ENCODE measurements at places on chromosomes 16 and 17.

- DNase-seq, result no peak
Measured at GRCh38 chr16:3349175-3349574, 6.5 kb upstream of the OR2C1 start.

DNA sequence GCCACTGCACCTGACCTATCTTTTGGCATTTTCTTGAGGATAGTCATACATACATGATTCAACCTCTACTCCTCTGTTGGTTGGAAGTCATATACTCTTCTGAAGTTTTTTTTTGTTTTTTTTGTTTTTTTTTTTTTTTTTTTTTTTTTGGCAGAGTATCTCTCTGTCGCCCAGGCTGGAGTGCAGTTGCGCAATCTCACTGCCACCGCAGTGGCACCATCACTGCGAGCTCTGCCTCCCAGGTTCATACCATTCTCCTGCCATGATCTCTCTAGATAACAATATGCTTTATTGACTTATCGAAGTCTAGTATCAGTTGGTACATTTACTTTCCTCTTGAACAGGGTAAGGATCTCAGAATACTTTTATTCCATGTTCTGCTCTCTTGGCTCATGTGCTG is 224.2 kb upstream of the WSCD1 start:
- no peak for DNase-seq

- no peak for DNase-seq
Measured at GRCh38 chr16:46828292-46828691, 2.7 kb downstream of the C16orf87 start.

GRCh38 chr17:78137392-78138203 is 7.0 kb downstream of the TMC8 start:
- DNase-seq, result no peak

GRCh38 chr17:73541111-73541510 is 103.1 kb downstream of the SDK2 start:
- DNase-seq, result no peak

GRCh38 chr16:31696968-31697743 is 169.5 kb downstream of the AHSP start:
- DNase-seq, result peak; percentile 44

GRCh38 chr16:69131167-69131838 is 1.1 kb downstream of the CHTF8 start:
- peak; percentile 49 for DNase-seq

GRCh38 chr17:6163612-6164333 is 93.6 kb downstream of the WSCD1 start:
- DNase-seq, result peak; percentile 46

- peak; percentile 82 for DNase-seq
Measured at GRCh38 chr16:66364117-66364958, 2.2 kb upstream of the CDH5 start.

GRCh38 chr16:7390974-7391373 is 58.3 kb downstream of the RBFOX1 start:
- DNase-seq, result no peak

DNA sequence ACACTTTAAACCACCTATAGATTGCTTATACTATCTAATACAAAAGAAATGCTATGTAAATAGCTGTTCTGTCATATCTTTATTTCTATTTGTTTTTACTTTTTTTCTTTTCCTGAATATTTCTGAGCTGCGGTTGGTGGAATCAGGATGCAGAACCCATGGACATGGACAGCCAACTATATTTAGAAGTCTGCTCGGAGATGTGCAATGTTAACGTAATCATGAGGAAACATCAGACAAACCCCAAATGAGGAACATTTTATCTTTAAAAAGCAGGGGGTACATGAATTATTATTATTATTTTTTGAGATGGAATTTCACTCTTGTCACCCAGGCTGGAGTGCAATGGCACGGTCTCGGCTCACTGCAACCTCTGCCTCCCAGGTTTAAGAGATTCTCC is 31.4 kb upstream of the GHDC start:
- no peak for DNase-seq

- no peak for DNase-seq
Measured at GRCh38 chr17:494601-495265, 142.1 kb upstream of the RPH3AL start.

DNA sequence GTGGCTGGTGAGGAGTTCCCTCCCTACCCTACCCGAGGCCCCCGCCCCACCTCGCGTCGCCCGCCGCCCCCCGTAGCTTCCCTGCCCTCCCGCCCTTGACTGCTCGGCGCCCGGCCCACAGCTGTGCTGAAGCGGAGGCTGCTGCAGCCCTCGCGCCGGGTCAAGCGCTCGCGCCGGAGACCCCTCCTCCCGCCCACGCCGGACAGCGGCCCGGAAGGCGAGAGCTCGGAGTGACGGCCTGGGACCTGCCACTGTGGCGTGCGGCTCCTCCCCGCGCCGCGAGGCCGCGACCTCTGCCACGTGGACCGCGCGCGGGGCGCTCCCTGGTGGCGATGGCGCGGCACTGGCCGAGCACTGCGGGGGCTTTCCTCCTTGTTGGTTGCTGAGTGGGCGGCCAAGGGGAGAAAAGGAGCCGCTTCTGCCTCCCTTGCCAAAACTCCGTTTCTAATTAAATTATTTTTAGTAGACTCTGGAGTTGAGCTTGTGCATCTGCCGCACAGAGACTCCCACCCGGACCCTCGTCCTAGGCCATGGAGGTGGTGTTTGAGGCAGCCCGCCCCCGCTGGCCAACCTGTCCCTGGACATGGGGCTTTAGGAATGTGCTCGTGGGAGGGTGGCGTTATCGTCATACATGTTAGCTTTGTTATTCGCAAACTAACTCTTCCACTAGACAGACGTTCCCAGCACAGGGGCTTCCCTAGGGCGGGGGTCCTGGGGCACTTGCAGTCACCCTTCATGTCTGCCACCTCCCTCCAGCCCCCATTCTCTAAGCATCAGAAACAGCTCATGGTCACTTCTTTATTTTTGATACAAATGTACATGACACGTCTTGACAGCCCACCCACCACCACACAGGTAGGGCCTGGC is 4.4 kb downstream of the TP53I13 start:
- DNase-seq, result peak; percentile 65

DNA sequence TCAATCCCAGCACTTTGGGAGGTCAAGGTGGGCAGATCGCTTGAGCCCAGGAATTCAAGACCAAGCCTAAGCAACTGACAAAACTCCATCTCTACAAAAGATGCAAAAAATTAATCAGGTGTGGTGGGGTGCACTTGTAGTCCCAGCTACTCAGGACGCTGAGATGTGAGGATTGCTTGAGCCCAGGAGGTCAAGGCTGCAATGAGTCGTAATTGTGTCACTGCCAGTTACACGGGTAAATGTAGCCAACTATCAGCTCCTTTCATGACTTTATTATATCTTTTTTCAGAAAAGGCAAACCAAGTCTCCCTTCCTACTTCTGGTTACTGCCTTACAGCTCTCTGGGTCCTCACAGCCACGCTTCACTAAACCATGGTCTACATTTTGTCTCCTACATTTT is 4.0 kb downstream of the SDF2 start:
- DNase-seq, result no peak

GRCh38 chr17:39217734-39218369 is 7.9 kb downstream of the STAC2 start:
- no peak for DNase-seq

DNA sequence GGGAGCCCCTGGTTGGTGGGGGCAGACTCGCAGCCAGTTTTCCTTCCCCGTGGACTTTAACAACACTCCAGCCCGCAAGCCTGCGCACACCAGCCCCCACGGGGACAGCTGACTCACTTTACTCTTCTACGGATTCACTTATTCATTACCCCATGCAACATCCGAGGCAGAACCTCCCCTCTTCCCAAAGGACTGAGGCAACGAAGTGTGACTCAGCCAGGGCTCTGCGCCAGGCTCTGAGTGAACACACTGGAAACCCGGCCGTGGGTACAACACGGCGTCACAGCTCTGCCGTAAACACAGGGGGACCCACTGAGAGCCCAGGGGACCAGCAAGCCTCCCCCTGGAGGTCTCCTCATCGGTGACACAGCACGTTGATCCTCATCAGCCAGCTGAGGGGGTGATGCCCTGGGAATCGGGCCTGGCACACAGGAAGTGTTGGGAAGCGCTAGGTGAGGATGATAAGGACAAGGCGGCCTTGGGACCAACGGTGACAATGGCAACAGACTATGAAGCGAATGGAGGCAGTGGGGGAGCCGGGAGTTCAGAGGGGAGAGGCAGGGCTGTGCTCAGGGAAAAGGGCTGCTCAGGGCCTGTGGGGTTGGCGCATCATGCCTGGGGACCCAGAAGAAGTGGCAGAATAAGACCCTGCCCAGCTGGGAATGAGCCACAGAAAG is 14.6 kb downstream of the COTL1 start:
- peak; percentile 98 for DNase-seq

- DNase-seq, result no peak
Measured at GRCh38 chr17:77915594-77916021, 42.9 kb upstream of the TNRC6C start.

DNA sequence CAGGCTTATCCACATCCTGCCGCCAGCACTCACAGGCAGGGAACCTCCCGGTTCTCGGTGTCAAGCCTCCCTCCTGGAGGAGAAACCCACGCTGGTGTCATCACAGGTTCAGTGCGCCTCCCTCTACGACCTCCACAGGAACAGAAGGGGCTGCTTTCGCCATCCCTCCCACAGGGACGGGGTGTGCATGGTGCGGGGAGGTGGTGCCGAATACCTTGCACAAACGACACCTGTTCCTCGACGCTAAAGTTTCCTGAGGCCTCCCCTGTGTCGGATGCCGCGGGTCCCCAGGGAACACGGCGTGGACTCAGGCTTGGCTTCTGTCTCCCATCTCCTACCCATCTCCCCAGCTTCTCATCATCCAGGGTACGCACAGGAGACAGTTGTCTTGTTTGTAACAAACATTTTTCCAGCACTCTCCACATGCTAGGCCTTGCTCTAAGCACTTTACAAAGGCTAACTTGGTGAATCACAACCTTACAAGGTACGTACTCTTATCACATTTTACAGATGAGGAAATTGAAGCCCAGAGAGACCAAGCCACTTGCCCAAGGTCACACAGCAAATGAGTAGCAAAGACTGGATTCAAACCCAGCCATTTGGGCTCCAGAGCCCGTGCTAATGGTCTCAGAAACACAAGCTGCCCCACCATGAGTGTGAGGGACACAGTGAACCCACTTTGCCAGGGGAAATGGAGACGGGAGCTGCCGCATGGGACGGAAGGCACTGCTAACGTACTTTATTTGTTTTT is 271.6 kb downstream of the C16orf95 start:
- no peak for DNase-seq

- no peak for DNase-seq
Measured at GRCh38 chr16:17270683-17271109, 200.1 kb downstream of the XYLT1 start.

GRCh38 chr17:42405963-42406495 is 17.0 kb downstream of the CAVIN1 start:
- peak; percentile 65 for DNase-seq

DNA sequence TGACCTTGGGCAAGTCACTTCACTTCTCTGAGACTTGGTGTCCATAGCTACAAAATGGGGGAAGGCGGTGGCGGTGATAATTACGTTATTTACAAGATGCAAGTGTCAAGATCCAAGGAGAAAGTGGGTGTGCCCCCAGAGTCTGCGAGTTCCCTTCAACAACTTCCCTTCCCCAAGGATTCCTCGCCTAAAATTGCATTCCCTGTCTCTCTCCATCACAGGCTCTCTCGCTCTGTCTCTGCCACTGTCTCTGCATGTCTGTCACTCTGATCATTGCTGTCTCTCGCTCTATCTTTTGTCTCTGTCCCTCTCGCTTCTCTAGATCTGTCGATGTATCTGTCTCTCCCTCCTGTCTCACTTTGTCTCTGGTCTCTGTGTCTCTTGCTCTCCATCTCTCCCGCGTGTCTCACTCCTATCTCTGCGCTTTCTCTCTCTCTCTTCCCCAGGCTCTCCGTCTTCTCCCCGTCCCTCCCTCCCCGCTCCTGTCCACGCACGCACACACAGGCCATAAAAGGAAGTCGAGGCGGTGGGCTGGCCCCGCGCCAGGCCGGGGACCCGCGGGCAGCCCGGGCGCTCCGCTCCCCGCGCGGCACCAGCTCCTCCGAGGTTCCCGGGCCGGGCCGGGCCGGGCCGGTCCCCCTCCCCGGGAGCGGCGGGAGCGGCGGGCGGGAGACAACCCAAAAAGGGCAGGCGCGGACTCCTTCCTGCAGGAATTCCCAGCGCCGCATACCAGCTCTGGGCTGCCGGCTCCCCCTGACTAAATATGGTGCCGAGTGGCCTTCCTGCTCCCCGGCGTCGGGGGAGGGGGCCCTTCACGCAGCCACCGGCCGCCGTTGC is 1.1 kb upstream of the MYH11 start:
- DNase-seq, result peak; percentile 81

DNA sequence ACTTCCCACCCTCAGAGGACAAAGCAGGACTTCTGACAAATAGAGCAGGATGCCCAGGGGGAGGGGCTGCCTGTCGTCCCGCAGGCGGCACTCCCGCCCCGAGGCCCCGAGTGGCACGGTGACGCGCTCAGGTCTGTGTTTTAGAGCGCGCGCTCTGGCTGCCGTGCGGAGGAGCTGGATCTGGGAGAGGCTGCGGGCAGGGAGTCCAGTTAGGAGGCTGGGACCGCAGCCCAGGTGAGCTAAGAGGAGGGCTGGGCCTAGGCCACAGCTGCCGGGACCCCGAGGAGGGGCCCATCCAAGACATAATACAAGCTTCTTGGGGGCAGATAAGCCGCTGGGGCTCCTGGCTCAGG is 6.4 kb downstream of the DOC2A start:
- DNase-seq, result no peak

DNA sequence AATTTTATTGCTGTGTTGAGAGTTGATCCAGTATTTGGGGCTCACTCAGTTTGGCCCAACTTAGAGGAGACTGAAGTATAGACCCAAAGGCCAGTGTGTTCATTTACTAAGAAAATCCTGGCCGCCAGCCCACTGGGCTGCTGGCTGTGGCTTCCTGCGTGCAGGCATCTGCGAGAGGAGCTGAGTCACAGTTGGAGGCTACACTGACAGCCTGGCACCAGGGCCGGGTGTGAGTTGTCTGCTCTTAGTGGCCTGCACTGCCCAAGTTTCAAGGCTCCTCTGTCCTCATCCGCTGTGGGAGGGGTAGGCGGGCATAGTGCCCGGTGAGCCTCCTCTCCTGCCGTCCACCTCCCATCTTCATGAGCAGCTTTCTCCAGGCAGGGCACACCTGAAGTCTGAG is 54.2 kb downstream of the PLD6 start:
- peak; percentile 94 for DNase-seq

DNA sequence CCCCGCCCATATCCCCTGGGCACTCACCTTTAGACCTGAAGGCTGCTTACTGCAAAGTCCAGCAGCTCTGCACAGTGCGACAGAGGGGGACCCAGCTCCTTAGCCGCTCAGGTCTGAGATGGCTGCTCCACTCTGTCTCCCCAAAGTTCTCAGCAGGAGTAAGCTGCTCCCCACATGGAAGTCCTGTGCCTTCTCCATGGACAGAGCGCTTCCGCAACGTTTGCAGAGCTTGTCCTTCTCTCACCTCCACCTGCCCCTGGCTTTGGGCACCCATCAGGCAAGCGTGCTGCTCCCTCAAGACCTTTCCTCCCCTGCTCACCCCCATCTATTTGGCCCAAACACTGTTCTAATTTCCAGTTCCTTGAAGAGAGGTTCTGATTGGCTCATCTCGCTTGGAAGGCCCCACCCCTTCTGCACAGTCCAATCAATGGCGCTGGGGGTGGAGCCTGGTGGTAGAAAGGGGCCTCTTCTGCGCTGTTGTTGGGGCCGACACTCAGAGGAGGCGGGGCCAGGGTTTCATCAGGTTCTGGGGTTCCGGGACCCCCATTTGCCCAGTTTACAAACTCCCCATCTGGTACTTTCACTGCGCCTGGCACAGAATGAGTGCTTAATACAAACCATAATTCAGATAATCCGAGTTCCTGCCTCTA is 137.2 kb downstream of the CYLD start:
- DNase-seq, result no peak

Measured in fibroblast of skin of scalp (primary cell).